Esophagus muscularis mucosa (tissue), 4 donors: ENCODE measurements at places on chromosomes 12 and 14.

- DNase-seq, result no peak
These were observed 47.4 kb downstream of the AMN start for GRCh38 chr14:102969901-102970300.

- DNase-seq, result no peak
These were observed at the start of gene LHX5 for GRCh38 chr12:113471619-113472171. Gene LHX5, minus strand, starts transcription at chr12:113471871. Its CDS starts 373 bp downstream, at chr12:113471498.

- DNase-seq, result no peak
These were observed 178.5 kb downstream of the SSPN start for GRCh38 chr12:26373606-26374495.

DNA sequence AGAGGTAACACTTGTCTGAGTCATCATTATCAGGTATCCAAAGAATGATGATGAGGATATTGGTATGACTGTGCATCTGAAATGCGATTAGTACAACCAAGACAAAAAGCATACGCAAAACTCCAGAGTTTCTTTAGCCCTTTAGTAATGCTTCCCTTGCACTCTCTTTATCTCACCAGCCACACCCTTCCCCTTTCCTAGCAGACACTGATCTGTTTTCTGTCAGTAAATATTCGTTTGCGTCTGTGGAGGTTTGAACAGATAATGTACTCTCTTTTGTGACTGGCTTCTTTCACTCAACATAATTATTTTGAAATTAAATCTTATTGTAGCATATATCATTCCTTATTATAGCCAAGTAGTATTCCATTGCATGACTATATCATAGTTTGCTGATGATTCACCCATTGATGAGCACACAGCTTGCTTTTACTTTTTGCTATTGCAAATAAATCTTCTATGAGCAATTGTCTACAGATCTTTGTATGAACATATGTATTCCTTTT lies 775.7 kb downstream of the SLC6A15 start:
- no peak for DNase-seq

DNA sequence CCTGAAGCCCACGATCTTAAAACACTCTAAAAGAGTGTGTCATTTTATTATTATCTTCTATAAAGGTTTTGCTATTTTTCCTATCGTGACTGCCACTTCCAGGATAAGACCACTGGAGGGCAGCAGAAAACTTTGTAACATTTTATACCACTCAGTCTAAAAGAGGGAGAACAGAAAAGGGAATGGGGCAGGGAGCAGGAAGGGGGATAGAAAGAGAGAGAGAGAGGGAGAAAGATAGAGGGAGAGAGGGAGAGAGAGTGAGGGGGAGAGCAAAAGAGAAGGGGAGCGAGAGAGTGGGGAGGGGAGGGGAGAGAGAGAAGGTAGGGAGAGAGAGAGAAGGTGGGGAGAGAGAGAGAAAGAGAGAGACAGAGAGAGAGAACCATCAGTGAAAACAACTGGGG lies 2.0 kb upstream of the ART4 start:
- no peak for DNase-seq

- no peak for DNase-seq
These were observed 557.0 kb downstream of the FLRT2 start for GRCh38 chr14:86086962-86087361.

DNA sequence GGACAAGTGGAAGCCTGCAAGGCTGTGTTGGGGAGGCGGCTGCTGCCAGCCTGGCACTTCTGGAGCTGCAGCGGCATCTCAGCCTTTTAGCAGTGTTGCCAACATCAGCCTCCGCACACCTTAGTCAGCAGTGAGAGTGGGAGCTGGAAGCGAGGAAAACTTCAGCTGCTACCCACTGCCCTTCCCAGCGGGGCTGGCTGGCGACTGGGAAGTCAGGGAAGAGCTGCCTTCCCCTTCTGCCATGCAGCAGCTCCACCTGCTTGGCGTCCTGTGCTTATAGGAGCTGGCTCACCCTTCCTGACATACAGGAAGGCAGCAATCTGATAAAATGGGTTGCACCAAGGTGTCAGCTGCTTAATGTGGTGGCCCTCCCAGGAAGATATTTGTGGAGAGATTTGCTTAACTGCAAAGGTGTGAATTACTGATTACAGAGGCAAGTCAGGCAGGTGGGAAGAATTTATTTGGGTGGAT lies 15.4 kb upstream of the PLEKHG3 start:
- DNase-seq, result no peak

DNA sequence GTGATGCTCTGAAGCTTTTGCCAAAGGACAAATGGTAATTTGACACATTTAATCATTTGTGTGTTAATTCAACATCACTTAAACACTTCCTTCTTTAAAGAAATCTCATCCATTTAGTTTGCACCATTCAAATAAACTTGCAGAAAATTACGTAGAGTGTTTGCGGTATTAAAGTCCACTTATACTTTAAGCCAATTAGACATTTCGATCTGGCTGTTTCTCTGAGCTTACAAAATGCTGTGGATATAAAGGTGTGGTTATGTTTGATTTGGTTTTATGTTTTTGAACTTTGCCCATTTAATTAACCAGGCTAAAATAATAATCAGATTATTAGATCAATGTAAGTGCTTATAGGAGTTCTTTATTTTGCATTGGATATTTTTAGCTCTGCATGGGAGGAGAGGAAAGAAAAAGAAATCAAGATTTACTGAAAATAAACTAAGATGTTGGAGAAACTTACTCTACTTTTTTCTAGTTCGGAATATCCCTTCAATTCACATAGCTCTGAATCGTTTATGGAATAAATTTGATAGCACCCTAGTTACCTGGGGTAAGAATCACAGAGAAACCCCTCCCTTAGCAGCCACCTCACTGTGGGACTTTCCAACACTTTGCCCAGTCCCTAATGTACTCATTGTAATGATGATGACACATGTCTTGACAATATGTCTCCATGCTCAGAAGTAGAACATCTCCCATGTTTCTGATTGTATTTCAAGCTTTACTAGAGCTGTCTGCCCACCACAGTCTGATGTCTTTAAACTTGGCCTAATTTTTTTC lies 268.0 kb downstream of the BTG1 start:
- no peak for DNase-seq

- DNase-seq, result no peak
These were observed 11.2 kb downstream of the CEP170B start for GRCh38 chr14:104876251-104876699.

DNA sequence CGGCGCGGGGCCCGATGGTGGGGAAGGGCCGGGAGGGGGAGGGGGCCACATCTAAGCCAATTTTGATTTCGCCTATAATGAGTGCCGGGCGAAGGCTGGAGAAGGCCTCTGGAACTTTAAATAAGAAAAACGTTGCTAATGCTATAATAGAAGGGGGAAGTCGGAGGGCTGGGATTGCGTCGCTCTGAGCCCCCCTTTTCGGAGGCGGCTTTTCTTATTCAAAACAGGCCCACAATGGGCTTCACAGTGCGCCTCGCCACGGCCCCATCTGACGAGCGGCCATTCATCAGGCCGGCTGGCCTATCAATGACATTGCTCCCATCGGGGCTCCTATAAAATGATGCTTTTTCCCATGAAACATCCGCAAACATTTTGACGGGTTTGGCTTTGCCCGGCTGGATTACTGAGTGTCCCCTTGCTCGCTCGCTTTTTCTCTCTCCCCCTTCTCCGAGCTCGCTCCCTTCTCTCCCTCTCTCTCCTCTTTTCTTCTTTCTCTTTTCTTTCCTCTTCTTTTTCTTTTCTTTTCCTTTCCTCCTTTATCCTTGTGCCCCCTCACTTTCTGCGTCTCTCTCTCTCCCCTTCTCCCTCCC lies at the start of gene RFX4:
Gene RFX4 (plus strand): TSS at position 364 of the 590 bp plus-strand sequence. CDS start 317 bp downstream, outside the sequence.
- peak; percentile 70 for DNase-seq

- DNase-seq, result no peak
These were observed 28.9 kb downstream of the RTRAF start for GRCh38 chr14:52018252-52018651.

DNA sequence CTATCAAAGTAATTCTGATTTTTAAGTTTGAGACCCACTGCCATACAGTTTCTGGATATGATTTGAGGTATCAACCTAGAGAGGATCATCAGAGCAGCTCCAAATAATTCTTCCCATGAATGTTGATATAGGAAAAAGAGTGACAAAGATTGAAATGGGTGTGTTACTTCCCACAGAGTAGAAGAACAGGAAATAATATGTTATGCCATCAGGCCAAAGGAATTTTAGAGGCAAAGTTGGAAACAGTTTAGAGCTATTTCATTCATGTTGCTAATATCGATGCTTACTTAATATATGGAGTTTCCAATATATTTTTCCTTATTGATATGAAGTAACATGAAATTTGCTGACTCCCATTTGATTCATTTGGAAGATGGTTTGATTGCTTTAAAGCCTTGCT lies 8.9 kb upstream of the MSRB3 start:
- no peak for DNase-seq

GRCh38 chr12:109558374-109559199 lies 14.7 kb downstream of the MMAB start:
- DNase-seq, result no peak

DNA sequence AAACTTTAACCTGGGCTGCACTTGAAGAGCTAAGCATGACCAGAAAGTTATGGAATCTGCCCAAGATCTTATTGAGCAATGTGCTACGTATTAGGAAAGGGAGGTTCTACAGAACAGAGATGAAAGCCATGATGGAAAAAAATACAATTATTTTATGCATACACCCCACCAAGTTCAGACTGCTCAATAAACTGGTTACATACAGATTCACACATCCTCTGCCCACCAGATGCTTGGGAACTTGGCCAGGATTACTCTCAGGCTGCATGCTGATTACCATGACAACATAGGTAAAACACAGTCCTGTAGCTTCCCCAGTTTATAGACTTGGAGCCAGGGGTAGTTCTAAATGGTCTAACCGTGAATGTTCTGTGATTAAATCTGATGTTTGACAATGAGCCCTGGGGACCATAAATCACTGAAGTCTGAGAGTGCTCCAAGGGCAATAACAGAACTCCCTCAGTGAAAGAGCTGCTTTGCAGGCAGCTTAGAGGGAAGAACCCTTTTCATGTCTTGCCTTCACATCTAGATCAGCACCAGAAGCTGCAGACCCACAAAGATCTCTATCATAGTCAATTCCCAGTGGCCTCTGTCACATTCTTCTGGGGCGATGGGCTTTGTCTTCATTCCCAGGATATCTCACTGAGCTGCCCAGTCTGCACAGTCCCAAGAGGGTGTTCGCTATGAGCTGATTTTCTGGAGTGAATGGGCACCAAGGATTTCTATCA lies 232.2 kb downstream of the EMP1 start:
- no peak for DNase-seq

- DNase-seq, result no peak
These were observed 53.5 kb downstream of the SLC38A6 start for GRCh38 chr14:61034416-61035120.

DNA sequence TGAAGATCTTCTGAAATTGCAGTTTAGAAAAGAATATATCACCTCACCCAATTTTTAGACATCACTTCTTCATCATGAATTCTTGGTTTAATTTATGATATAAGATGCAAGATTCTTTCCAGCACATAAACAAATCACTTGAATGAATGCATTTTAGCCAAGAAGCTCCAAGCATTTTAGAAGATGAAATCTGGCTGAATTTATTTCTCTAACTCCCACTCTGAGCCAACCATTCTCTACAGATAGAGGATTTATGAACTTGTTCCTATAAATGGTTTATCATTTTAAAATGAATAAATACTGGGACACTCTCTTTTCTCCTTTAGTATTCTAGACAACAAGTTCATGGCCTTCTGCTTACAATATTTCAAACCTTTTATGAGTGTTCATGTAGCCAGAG lies 71.7 kb downstream of the GRIP1 start:
- DNase-seq, result no peak

DNA sequence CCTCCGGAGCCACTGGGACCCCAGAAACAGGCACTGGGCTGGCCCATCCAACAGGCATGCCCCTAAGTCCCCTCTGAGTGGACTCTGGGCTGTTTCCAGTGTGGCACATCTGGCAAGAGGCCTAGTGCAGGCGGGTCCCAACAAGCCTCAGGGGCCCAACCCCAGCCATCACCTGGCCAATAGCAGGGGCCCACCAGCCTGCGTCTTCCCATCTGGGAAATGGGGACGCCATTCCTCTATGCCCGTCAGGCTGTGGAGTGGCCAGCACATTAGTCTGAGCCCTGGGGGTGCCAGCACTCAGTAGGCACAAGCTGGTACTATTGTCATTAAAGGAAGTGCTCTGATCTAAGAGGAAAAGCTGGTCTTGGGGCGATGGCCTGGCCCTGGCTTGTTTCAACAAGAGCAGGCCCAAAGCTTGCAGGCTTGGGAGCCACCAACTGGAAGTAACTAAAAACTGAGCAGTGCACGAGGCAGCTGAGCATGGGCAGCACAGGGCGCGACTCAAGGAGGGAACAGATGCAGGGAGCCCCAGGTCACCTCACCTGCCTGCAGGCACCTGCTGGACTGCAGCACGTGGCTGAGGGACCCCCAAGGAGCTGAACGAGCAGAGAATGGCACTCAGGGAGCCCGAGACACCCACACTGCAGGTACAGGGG lies 8.4 kb downstream of the DEGS2 start:
- DNase-seq, result no peak

GRCh38 chr12:27464220-27464554 lies 17.7 kb downstream of the SMCO2 start:
- no peak for DNase-seq
